Uterus (tissue), 4 donors: ENCODE measurements at places on chromosomes 11 and 22.

GRCh38 chr22:30224161-30224857 is 22.2 kb downstream of the LIF start:
- DNase-seq = no peak

GRCh38 chr22:32469799-32470212 is 4.8 kb upstream of the FBXO7 start:
- DNase-seq = no peak

- no peak for DNase-seq
Measured at GRCh38 chr11:64969209-64969608, 2.7 kb downstream of the MAJIN start.

GRCh38 chr11:129596351-129596750 is 219.3 kb upstream of the TMEM45B start:
- DNase-seq = no peak

DNA sequence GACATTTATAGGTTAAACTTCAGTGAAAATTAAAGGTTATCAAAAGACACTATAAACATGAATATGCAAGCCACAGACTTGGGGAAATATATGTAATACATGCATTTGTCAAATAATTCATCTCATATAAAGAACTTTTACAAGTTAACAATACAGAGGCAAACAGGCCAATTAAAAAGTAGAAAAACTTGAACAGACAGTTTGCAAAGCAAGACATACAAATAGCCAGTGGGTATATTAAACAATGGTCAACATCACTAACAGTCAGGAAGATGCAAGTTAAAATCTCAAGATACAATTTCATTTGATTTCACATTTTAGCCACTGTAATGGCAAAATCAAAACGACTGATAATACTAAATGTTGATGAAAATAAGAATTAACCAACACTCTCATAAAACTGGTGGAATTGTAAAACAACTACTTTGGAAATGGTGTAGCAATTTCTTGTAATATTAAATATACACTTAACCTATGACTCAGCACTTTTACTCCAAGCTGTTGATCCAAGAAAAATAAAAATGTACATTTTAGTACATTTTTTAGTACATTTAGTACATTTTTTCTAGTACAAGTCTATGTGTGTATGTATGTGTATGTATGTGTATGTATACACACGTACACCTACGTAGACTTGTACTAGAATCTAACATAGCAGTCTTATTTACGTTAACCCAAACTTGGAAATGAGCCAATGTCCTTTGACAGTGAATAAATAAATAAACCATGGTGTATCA is 62.8 kb downstream of the LRRC74B start:
- DNase-seq = no peak
